ENCODE measurements at places on chromosomes 13 and 19.
A peak's percentile ranks its signal among the peaks of the same experiment; 100 is the strongest.

GRCh38 chr19:24166055-24166454, 79.1 kb downstream of the ZNF254 start:
- no peak for DNase-seq

DNA sequence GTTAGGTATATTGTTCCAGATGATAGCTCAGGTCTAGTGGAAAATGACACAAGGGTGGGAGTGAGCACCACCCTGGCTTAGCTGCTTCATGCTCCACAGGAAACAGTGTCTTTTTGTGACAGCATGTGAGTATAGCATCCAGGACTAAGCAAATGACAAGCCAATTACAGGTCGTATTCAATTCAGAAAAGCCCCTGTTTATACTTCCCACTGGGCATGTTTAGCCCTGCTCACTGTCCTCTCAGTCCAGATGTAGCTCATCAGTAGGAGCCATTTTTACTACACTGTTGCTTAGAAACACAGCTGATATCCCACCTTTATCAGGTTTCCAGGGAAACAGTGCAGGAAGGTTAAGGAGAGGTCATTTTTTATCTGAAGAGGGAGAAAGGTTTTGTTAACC, 8.0 kb downstream of the ABHD13 start:
- DNase-seq, result no peak

DNA sequence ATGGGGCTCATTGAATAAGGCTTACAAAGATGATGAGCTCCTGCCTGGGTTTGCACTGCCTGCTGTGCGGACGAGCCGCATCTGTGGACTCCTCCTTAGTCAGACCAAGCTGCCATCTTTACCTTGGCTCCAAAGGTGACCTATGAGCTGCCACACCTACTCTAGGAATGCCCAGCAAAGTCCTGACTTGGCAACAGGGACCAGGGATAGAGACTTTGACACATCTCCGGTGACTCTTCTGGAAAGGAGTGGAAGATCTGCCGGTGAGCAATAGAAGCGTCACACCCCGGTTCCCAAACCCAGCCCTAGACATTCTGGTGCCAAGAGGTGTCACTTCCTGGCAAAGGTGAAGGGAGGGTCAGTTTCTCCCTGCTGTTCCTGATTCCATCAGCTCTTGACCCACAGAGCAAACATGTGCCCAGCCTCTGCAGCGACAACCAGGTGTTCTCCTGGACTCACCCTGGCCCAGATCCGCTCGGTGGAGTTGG, 50.2 kb upstream of the GTF3A start:
- DNase-seq, result no peak

GRCh38 chr19:49889687-49890348, 6.9 kb downstream of the IL4I1 start:
- peak; percentile 60 for DNase-seq

GRCh38 chr19:17686023-17686521, 2.1 kb downstream of the UNC13A start:
- no peak for DNase-seq

DNA sequence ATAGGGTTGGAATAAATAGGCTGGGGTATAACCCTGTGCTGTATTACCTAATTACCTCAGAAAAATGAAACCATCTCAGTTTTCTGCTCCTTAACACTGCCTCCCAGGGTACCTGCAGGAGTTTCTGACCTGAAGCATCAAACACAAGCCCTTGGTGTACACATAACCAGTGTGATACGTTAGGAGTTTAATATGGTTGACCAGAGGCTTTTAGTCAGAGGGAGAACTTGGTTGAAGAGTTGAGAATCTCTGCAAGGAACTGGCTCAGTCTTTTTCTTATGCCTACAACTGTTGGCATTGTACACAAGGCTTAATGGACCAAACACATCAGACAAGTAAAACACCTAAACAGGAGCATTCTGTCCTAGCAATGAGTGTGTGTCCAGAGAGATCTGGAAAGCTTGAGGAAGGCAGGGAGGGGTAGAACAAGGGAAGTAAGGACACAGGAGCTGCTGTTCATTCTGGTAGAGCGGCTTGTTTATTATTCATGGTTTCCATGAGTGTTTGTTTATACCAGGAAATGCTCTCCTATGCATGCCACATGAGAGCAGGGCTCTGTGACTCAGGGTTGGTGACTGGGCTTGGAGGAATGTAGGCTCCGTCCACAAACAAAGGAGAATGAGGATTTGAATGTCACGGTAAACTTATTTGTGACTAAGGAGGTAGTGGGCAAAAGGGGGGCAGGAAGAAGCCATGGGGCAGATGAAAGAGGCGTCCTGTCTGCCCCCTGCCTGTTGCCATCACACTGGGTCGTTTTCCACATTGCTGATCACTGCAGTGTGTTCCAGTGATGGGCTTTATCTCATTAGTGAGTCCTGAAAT, 11.9 kb upstream of the SPATA13 start:
- DNase-seq, result no peak

- no peak for DNase-seq
These were observed 2.5 kb upstream of the DCT start for GRCh38 chr13:94481941-94482340.

DNA sequence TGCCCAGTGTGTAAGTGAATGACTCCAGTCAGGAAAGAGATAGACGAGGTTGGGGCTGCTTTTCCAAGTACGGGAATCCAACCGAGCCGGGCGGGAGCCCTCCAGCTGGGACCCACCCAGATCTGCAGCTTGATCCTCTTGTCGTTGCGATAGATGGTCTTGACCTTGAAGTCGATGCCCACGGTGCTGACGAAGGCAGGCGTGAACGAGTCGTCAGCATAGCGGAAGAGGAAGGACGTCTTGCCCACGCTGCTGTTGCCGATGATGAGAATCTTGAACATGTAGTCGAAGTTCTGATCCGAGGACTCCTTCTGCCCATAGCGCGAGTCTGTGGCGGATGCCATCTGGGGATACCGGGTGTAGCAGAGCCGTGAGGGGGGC, 1.5 kb downstream of the RAB3A start:
- no peak for DNase-seq

GRCh38 chr19:21907516-21907915, 71.5 kb upstream of the ZNF43 start:
- no peak for DNase-seq

- no peak for DNase-seq
These were observed 485.1 kb downstream of the FOXO1 start for GRCh38 chr13:40181203-40181845.

DNA sequence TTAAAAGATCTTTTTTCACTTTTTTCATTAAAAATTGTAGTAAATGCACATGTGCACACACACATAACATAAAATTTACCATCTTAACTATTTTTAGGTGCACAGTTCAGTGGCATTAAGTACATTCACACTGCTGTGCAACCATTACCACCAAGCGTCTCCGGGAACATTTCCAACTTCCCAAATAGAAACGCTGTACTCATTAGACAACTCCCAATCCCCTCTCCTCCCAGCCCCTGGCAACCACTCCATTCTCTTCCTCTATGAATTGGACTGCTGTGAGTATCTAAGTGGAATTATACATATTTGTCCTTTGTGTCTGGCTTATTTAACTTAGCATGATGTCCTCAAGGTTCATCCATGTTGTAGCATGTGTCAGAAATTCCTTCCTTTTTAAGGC, 11.6 kb downstream of the GJB2 start:
- DNase-seq, result no peak

- DNase-seq, result no peak
These were observed 206.6 kb upstream of the SLC10A2 start for GRCh38 chr13:103272770-103273169.

GRCh38 chr19:38557205-38557799, 60.5 kb downstream of the MAP4K1 start:
- no peak for DNase-seq

- no peak for DNase-seq
These were observed 342 bp upstream of the SIGLEC10 start for GRCh38 chr19:51417810-51418157.

DNA sequence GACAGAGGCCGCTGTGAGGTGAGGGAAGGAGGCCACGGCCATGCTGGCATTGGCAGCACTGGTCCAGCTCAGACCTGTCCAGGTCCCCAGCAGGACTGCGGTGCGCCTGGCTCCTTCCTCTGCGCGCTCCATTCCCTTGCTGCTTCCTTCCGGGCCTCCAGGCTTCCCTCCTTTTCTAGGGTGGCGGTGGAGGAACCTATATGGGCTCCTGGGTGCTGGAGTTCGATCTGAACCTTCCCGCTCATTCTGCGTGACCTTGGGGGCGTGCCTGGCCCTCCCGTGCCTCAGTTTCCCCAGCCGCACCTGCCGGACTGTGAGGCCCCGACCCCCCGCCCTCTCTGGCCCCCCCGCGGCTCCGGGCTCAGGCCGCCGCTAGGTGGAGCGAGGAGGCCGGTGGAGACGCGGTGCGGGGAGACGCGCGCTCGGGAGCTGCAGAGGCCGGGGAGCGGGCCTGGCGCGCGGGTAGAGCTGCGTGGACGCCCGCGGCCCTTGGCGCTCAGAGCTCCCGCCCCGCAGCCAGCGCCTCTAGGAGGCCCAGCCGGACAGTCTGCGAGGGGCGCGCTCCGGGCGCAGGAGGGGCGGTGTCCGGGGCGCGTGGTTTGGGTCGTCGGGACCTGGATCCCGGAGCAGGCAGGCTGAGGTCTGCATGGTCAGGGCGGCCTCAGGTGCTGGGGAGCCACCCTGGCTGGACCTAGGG, 29.9 kb downstream of the EFNA2 start:
- peak; percentile 65 for DNase-seq

DNA sequence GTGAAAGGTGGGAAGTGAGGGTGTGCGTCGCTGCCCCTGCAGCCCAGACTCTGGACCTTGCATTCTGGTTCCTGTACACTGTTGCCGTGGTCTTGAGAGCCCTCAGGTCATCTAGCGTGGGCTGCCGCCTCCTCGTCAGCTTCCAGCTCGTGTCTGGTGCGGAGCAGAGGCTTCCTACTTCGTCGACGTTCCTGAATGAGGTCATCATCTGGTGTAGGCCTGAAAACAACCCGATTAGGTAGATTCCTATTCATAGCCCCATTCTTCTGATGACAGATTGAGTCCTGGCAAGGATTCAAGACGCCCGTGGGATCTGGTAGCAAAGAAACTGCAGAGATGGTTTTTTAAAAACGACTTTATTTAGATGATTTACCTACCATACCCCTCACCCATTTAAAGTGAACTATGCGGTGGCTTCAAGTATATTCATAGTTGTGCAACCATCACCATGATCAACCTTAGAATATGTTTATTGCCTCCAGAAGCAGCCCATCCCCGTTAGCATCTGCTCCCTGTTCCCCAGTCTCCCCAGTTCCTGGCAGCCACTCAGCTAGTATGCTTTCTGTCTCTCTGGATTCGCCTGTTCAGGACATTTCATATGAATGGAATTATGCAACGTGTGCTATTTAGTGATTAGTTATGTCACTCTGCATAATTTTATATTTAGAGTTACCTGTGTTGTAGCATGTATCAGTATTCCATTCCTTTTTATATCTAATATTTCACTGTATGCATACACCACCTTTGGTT, 13.8 kb downstream of the NAXD start:
- peak; percentile 59 for DNase-seq

DNA sequence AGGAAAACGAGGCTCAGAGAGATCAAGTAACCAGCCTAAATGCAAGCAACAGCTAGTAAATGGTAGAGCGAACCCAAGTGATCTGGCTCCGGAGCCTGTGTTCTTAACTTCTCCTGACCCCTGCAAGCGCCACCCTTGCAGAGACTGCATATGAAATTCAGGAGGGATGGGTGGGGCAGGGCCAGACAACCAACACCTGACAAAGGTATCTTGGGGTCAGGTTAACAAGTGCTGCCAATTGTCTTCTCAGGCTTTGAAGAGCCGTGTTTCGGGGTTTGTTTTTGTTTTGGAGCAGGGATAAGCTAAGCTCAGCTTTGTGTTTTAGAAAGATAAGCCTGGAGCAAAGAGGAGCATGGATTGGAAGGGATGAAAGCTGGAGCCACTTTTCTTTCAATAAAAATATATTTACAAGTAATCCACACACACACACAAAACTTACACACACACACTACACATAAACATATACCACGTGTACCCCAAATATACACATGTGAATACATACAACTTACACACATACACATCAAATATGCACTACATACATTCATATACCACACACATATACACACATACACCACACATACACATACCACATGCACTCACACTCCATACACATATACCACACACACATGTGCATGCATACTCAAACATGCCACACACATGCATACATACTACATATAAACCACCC, 722.0 kb downstream of the DIAPH3 start:
- DNase-seq, result no peak

DNA sequence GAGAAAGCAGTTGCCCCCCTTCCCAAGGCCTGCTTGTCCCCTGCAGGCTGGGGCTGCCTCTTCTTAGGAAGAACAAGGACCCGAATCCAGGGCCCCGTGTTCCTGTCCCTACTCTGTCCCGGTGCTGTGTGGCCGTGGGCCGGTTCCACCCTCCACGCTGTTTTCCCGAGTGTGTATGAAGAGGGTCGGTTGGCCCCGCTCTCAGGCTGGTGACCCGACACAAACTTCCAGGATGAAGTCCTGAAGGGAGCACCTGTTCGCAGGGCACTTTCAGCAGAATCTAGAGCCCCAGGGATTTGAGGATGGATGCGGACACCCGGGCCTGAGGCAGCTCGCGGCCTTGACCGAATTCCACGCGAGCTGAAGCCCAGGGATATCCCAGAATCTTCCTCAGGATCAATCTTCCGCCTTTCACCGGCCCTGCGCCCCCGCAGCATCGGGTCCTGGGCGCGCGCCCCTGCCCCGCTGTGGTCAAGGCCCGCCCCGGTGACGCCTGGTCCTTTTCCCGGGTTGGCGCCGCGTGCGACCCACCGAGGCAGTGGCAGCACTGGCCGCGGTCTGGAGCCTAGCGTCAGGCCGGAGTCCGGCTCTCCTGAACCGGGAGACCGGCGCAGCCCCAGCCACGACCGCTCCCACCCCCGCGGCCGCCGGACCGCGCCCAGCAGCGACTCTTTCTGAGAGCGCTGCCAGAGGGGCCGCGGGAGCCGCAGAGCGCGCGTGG, 528 bp upstream of the CHST8 start:
- no peak for DNase-seq

- no peak for DNase-seq
These were observed 63.9 kb downstream of the POSTN start for GRCh38 chr13:37534676-37535075.

DNA sequence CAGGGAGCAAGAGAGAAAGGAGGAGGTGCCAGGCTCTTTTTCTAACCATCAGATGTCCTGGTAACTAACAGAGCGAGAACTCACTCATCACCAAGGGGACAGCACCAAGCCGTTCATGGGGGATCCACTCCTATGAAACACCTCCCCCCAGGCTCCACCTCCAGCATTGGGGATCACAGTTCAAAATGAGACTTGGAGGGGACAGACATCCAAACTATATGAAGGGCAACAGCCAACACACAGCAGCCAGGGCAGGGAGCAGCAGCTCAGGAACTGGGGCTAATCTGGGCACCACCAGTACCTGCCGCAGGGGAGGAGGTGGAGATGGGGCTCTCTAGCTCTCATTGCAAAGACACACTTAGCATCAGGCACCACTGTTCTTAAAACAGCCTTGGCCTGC, 34.3 kb upstream of the VSTM2B start:
- no peak for DNase-seq
